ENCODE measurements at places on chromosomes 7 and 10. TPM values are rescaled to one million over a fixed set of nuclear protein-coding genes. Genes with fewer than 3 reads are reported as not detected.

The SORCS3 gene
- 23.5 TPM for total RNA-seq

The MUC12 gene
- total RNA-seq, result not detected

The SH2D4B gene
- total RNA-seq, result 1.6 TPM

The CLRN3 gene
- total RNA-seq, result not detected

The SPDYE16 gene
- not detected for total RNA-seq

The GATA3 gene
- not detected for total RNA-seq

The FKBP6 gene
- not detected for total RNA-seq

The KIAA1549 gene
- 57.9 TPM for total RNA-seq

The SAP25 gene
- not detected for total RNA-seq

The CNOT4 gene
- total RNA-seq, result 39.8 TPM

The OIT3 gene
- total RNA-seq, result 0.94 TPM

The FAM25C gene
- not detected for total RNA-seq

The ABCB4 gene
- total RNA-seq, result 4.1 TPM

The ACSM6 gene
- not detected for total RNA-seq

The CARD11 gene
- total RNA-seq, result under 0.01 TPM

The ACHE gene
- total RNA-seq, result 13.1 TPM

The GIMAP6 gene
- total RNA-seq, result 2.8 TPM

The ZYX gene
- 16.6 TPM for total RNA-seq

The TIMM23B gene
- total RNA-seq, result 31.6 TPM

The HECW1 gene
- 107 TPM for total RNA-seq

The UPK3B gene
- 0.63 TPM for total RNA-seq

The CPA5 gene
- not detected for total RNA-seq

The BICC1 gene
- total RNA-seq, result 4.7 TPM

The EMX2 gene
- total RNA-seq, result 3.1 TPM

The CC2D2B gene
- total RNA-seq, result 2.2 TPM

The NPFFR1 gene
- 1.3 TPM for total RNA-seq

The NRP1 gene
- 90.1 TPM for total RNA-seq

The PRLHR gene
- 3.8 TPM for total RNA-seq

The FOXP2 gene
- total RNA-seq, result 36.0 TPM

The LMBR1 gene
- total RNA-seq, result 156 TPM

The COL1A2 gene
- 37.6 TPM for total RNA-seq

The SPDYE6 gene
- total RNA-seq, result not detected

The SRRM3 gene
- total RNA-seq, result 16.9 TPM

The HYAL4 gene
- not detected for total RNA-seq

The SPDYE2B gene
- not detected for total RNA-seq

The EZH2 gene
- 43.5 TPM for total RNA-seq

The CDC14C gene
- not detected for total RNA-seq

The NEUROG3 gene
- total RNA-seq, result not detected

The MLXIPL gene
- under 0.01 TPM for total RNA-seq

The VWDE gene
- total RNA-seq, result 0.63 TPM

The SFRP5 gene
- total RNA-seq, result 0.94 TPM

The MYH16 gene
- total RNA-seq, result not detected

The CALML5 gene
- total RNA-seq, result not detected

The PRSS1 gene
- total RNA-seq, result not detected

The MBL2 gene
- total RNA-seq, result not detected

The LRIT2 gene
- total RNA-seq, result not detected

The PRSS37 gene
- total RNA-seq, result not detected

The INHBA gene
- 21.0 TPM for total RNA-seq

The ITIH2 gene
- 2.8 TPM for total RNA-seq

The LRRC18 gene
- not detected for total RNA-seq

The PNLIPRP2 gene
- not detected for total RNA-seq

The STAG3 gene
- total RNA-seq, result 1.3 TPM

The GTF2IRD1 gene
- 27.5 TPM for total RNA-seq

The PARG gene
- 108 TPM for total RNA-seq

The LLCFC1 gene
- not detected for total RNA-seq

Data from parietal lobe (tissue), 2 donors.